ENCODE measurements at places on chromosomes 12 and 14.

GRCh38 chr12:9378430-9378835, 170.2 kb upstream of the PZP start:
- DNase-seq = no peak

GRCh38 chr12:107322063-107322462, 228.7 kb upstream of the CRY1 start:
- DNase-seq = peak; percentile 8

DNA sequence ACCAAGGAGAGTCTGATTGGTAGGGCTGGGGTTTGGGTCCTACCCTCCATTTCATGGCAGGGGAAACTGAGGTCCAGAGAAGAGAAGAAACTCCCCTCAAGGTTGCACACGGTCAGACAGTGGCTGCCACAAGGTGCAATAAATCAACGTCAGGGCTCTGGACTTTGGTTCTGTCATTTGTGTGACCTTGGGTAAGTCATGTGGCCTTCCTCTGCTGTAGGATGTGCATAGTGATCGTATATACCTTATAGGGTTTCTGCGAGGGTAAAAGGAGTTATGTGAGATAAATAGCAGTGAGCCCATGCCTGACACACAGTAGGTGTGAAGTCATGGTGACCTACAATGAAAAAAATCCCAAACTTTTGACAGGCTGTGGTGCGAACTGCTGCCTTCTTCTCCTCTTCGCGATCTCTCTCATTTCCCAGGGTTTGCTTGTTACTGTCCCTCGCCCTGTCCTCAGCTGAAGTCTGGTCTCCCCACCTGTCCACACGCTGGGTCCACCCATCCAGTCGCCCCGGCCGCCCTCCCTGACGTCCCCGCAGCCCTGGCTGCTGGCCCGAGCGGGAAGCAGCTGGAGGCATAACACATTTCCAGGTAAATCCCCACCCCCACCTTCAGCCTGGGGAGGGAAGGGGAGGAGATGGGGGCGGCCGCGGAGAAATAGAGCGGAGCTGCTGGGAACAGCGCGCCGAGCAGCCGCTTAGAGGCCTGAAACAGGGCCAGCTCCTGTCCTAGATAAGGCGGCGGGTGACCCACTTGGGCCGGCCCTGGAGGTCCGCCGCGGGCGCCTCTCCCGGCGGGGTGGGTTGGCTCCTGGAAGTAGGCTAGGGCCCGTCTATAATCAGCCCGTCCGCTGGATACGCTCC, 1.8 kb upstream of the FAM222A start:
- DNase-seq = no peak

- no peak for DNase-seq
These were observed 408.3 kb downstream of the AACS start for GRCh38 chr12:125473501-125473900.

DNA sequence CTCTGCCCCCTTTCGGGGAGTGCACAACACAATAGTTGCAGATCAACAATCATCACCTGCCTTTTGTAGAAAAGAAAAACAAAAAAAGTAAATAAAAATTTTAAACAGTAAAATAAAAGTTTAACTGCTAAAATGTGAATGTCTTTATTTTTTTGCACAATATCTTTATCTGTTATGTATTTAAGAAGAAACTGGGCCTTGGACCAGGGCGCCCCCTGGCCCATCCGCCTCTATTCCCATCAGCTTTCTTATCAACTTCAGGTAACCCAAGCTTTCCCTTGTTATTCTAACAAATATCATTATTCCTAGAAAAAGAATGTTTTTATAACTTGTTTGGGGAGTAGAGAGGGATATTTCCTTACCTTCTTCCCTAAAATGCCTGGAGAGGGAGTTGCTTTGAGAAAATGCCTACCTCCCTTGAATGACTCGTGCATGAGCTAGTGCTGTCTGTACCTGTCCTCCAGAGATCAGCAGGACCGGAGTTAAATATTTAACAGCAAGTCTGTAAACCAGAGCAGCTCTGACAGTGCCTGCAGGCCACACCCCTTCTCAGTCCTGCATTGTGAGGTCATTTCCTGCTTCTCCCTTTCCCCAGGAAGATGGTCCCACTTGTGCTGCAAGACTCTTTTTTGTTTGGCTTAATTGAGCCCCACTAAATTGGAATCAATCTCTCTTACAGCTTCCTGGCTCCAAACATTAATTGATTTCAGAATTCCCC, 192.8 kb upstream of the RGS6 start:
- DNase-seq = no peak

DNA sequence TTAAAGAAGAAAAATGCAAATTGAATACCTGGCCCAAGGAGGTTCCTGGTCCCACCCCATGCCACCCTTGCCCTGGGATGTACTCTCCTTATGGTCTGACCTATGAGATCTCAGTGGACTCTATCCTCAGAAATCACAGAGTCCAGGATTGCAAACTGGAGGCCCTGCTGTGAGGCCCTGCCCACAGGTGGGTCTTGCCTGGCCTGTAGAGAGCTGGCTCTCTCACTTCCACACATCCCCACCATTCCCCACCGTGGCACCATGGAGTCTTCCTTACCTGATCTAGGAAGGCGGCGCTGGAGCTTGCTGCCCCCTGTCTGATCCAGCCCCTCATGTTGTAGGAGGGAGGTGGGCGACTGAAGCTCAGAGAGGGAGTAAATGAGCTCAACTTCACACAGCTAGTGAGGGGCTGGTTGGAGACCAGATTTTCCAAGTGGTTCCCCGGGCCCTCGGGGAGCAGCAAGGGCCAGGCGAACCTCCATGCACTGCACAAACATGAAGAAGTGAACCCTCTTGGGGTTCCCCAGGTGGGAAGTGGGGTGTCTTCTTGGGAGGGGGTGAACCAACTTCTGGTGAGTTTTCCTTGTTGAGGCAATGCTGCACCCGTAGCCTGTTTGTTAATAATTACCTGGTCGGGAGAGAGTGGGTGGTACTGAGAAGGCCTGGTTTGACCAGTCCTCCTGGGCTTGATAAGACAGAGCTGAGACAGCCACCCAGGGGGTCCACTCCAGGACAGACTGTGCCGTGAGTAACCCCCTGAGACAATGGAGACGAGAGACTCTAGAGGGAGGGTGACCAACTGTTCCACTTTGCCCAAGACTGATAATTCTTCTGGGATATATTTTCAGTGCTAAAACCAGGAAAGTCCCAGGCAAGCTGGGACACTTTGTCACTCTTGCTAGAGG, at the start of gene SERPINA4:
Gene SERPINA4 (plus strand): TSS at position 692 of the 905 bp plus-strand sequence. CDS start 2,041 bp downstream, outside the sequence.
- DNase-seq = no peak

DNA sequence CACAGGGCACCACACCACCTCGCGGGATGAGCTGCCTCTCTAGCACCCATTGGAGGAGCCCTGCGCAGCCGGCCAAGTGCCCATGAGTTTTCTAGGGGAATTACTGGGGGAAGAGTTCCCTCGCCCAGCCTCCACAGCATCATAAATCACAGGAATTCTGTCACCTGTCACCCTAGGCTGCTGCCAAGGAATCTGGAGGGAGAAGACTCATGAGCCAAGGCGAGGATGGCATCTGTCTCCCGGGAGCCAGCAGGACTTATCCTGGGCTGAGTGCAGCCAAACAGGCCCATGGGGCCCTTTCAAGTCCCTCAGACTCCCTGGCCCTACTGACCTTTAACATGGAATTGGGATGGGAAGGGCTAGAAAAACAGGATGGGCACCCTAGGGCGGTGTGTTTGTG, 7.8 kb upstream of the OTUB2 start:
- no peak for DNase-seq

- DNase-seq = no peak
These were observed 194.6 kb upstream of the FSCB start for GRCh38 chr14:44701563-44702263.

GRCh38 chr12:42732908-42733411, 143.4 kb upstream of the PRICKLE1 start:
- DNase-seq = no peak

DNA sequence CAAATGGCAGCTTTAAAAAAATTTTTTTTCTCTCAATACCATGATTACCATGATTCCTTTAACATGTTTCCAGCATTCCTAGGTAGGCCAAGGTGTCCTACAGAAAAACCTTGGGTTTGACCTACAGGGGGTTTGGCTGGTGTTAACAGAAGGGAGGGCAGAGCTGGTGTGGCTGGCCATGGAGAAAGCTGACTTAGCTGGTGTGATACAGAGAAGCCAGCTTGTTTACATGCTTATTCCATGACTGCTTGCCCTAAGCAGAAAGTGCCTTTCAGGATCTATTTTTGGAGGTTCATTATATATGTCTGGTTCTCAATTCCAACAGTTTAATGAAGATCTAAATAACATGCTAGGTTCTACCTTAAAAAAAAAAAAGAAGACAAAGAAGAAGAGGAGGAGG, 68.6 kb downstream of the EEA1 start:
- DNase-seq = no peak

DNA sequence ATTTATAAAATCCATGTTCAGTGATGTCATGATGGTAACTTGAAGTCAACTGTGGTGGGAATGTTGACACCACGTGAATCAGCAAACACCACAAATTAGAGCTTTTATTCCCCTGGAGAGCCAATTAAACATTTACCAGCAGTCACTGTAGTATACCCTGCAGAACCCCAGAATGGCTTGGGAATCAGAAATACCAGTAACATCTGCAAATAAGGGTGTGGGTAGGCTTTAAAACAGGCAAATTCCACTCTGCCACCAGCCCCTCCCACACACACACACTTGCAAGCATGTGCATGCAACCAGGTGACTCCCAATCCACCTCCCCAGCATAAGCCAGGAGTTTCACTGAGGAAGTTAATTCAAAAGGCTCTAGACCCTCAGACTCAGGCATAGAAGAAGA, 63.6 kb upstream of the TMEM263 start:
- no peak for DNase-seq

DNA sequence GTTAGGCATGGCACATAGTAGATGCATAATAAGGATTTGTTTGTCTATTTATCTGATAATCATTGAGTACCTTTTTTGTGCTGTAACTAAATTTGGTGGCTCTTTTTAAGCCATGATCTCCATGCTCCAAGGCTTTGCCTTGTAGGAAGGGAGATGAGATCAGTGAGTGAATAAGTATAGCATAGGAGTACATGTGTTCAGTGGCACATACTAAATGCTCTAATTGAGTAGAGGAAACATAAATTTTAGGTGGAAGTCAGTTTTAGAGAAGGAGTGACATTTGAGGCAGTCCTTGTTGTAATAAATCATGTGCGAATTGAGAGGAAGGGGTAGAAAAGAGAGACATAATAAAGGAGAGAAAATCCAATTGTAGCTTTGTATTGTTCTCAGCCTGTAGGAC, 482.6 kb downstream of the NRXN3 start:
- no peak for DNase-seq

DNA sequence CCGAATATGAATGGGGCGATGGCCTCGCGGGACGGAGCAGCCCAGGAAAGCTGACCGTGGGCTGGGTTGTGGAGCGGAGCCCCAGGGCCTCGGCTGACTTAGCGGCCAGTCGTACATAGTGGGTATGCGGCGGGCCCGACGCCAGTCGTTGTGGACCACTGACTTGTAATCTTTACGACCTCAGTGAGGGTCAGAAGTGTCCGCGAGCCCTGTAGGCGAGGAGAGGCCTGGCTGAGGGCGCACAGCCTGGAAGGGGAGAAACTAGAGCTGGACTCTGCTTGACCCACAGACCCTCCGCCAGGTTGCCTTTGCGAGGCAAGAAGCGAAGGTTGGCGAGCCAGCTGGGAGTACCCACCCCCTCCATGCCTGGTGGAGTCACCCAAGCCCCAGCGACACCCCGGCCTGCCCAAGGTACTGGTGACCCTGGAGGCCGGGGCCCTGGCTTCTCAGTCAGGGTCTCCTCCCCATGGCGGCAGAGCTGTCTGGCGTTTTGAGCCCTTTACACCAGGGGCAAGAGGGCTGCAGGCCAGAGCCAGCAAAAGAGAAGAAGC, 15.6 kb upstream of the DYNC1H1 start:
- DNase-seq = no peak

GRCh38 chr14:51334566-51334965, 94.5 kb downstream of the TMX1 start:
- DNase-seq = no peak

- no peak for DNase-seq
These were observed 2.8 kb upstream of the KCNK13 start for GRCh38 chr14:90058876-90059458.

DNA sequence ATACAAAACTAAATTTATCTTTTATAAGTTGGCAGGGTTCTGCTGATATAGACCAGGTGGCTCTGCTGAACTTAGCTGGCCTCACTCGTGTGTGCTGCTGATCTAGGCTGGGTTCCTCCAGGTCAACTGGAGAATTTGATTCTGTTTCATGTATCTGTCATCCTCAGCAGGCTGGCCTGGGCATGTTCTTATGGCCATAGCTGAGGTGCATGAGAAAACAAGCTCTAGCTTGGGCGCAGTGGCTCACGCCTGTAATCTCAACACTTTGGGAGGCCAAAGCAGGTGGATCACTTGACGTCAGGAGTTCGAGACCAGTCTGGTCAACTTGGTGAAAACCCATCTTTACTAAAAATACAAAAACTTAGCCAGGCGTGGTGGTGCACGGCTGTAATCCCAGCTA, 24.3 kb upstream of the BCL2L14 start:
- no peak for DNase-seq

Data from activated CD4-positive, alpha-beta T cell treated with anti-CD3 and anti-CD28 coated beads for 4 hours (primary cell).